ENCODE measurements at places on chromosomes 2 and 18. TPM values are rescaled to one million over a fixed set of nuclear protein-coding genes. Genes with fewer than 3 reads are reported as not detected.

Gene TTC32
- polyA plus RNA-seq: 32.1 TPM

Gene OR6B2
- polyA plus RNA-seq: not detected

Gene STK17B
- polyA plus RNA-seq: 48.7 TPM

Gene CACNB4
- polyA plus RNA-seq: 0.42 TPM

Gene ASAP2
- 0.93 TPM for polyA plus RNA-seq

Gene M1AP
- polyA plus RNA-seq: 0.47 TPM

Gene ANKRD29
- 10.6 TPM for polyA plus RNA-seq

Gene MBP
- polyA plus RNA-seq: 16.4 TPM

DNA sequence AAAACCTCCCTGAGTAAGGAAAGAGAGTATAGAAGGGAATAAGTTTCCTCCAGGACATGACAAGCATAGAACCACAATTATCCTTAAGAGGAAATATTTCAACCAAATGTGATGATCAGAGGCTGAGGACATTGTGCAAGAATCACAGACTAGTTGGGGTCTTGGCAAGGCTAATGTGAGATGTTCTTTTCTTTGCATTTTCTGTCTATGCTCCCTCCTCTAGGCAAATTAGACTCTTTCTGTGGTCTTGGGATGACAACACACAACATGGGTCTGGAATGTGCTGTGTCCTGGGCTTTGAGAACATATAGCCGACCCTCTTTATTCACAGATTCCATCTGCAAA, 32.0 kb upstream of the IL1RL1 start:
- H3K4me1 ChIP-seq: no peaks in the 10 kb centered on the region
- no peak overlapping the region for H3K27ac ChIP-seq
- no peaks in the 10 kb centered on the region for H3K36me3 ChIP-seq
- no peak overlapping the region for H3K4me3 ChIP-seq

- no peak overlapping the region for H3K27ac ChIP-seq
- no peaks in the 10 kb centered on the region for H3K27me3 ChIP-seq
- H3K4me1 ChIP-seq: no peaks in the 10 kb centered on the region
Measured at GRCh38 chr2:45852450-45853150, 201.1 kb downstream of the PRKCE start.

GRCh38 chr18:12362473-12363174, 14.4 kb downstream of the AFG3L2 start:
- DNase-seq: no peak
- H3K27me3 ChIP-seq: no peaks in the 10 kb centered on the region
- no peak overlapping the region for H3K4me3 ChIP-seq
- peak overlapping the region; percentile 34 for H3K27ac ChIP-seq

- no peaks in the 10 kb centered on the region for H3K36me3 ChIP-seq
- H3K4me1 ChIP-seq: no peaks in the 10 kb centered on the region
- H3K27me3 ChIP-seq: no peaks in the 10 kb centered on the region
- no peak for DNase-seq
Measured at GRCh38 chr2:228983700-228984099, 287.4 kb downstream of the PID1 start.

DNA sequence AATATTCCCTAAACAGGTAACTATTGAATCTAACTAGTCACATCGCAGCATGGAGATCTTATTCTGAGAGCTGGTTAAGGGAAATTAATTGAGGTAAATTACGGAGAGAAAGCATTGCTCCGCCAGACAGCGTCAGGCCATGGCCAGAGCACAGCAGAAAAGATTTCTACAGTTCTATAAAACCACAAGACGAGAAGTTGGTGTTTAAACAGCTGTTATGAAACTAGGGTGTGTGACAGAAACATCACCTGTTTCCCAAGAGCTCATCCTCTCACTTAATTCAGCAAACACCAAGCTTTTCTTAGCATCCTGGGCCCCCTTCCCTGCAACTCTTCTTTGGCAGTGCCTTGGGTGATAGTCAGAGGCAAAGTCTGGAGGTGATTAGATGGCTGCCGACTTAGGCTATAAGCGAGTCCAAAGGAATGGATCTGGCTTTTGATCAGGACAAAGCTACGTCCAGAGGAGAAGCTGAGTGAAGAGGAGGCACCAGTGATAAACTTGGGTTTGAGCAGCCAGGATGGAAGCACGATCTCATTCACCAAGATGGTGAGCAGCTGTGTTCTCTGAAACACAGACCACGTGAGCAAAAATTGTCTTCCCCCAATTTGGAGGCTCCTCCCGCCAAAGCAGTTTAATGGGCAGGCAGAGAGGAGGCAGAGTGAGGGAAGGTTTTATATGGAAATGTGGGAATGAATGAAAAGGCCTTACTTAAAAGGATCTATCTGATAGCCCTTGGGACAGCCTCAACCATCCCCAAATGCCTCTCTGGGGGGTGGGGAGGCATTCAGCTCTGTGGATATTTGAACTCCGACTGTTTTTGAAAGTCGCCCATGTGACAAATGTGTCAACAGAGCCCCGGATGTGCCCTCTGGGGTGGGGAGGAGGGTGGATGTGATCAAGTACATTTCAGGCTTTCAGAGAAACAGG, 57.8 kb downstream of the PKDCC start:
- no peaks in the 10 kb centered on the region for H3K27me3 ChIP-seq
- peak; percentile 95 for DNase-seq
- H3K36me3 ChIP-seq: no peaks in the 10 kb centered on the region
- H3K4me1 ChIP-seq: peaks cover 80% of the 10 kb centered on the region
- peak overlapping the region; percentile 97 for H3K27ac ChIP-seq

DNA sequence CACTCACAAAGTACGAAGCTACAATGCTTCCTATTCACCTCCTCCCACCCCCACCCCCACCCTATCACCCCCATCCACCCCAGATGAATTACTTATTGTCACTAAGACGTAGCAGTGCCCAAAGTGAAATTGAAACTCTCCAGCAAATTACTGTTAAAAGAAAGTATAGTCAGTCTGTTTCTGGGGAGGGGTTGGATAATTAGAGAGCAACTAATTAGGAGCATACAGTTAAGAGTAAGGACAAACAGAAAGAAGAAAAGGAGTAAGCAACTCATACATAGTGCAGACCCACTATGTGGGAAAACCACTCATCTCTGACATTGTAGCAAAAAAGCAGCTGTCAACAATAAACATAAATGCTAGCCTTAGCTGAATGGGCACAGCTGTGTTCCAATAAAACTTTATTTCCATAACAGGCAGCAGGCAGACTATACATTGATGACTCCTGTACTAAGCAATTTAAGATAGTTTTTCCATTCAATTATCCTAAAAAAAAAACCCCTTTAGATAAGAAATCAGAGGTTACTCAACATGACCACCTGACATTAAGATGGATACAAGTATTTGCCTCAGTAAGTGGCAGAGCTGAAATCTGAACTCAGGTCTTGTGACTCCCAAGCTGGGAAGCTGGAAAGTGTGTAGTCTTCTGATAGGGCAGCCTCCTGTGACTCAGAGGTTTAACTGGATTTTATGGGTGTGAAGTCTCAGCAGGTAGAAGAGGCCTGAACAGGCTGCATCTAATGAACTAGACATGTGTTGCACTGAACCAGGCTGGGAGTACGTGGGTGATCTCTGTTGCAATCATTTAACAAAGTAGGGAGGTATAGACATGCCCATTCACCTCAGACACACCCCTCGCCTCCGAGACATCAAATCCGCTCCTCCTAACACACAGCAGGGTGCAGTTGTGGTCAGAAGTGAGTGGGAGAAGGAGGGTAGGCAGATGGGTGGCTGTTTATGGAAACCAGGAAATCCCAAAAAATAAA, 171.8 kb upstream of the KLF7 start:
- no peaks in the 10 kb centered on the region for H3K36me3 ChIP-seq
- H3K27ac ChIP-seq: no peak overlapping the region
- no peak overlapping the region for H3K4me3 ChIP-seq
- H3K27me3 ChIP-seq: no peaks in the 10 kb centered on the region

GRCh38 chr2:64487256-64488049, 33.5 kb downstream of the LGALSL start:
- H3K36me3 ChIP-seq: no peaks in the 10 kb centered on the region
- peaks cover 21% of the 10 kb centered on the region for H3K4me1 ChIP-seq
- H3K27ac ChIP-seq: no peak overlapping the region
- H3K4me3 ChIP-seq: no peak overlapping the region
- no peak for DNase-seq
- no peaks in the 10 kb centered on the region for H3K27me3 ChIP-seq

DNA sequence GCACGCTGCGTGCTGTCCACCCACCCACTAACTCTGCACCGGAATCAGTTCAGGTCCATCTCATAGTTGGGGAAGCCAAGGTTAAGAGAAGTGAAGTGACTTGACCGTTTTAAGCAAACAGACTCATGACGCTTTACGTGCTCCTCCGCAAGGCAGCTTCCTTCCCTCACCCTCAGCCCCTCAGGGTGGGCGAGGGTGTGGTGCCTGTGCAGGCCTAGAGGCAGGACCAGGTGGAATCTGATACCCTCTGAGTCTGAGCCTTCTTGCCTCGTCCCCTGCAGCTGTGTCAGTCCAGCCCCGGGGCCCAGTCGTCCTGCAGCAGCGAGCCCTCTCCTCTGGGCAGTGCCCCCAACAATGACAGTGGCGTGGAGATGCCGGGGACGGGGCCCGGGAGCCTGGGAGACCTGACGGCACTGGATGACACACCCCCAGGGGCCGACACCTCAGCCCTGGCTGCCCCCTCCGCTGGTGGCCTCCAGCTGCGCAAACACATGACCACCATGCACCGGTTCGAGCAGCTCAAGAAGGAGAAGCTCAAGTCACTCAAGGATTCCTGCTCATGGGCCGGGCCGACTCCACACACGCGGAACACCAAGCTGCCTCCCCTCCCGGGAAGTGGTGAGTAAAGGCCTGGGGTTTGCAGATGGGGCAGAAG, 250.5 kb downstream of the GLI2 start:
- H3K27me3 ChIP-seq: no peaks in the 10 kb centered on the region
- H3K4me1 ChIP-seq: no peaks in the 10 kb centered on the region
- no peak overlapping the region for H3K4me3 ChIP-seq
- no peaks in the 10 kb centered on the region for H3K36me3 ChIP-seq
- peak; percentile 73 for DNase-seq

DNA sequence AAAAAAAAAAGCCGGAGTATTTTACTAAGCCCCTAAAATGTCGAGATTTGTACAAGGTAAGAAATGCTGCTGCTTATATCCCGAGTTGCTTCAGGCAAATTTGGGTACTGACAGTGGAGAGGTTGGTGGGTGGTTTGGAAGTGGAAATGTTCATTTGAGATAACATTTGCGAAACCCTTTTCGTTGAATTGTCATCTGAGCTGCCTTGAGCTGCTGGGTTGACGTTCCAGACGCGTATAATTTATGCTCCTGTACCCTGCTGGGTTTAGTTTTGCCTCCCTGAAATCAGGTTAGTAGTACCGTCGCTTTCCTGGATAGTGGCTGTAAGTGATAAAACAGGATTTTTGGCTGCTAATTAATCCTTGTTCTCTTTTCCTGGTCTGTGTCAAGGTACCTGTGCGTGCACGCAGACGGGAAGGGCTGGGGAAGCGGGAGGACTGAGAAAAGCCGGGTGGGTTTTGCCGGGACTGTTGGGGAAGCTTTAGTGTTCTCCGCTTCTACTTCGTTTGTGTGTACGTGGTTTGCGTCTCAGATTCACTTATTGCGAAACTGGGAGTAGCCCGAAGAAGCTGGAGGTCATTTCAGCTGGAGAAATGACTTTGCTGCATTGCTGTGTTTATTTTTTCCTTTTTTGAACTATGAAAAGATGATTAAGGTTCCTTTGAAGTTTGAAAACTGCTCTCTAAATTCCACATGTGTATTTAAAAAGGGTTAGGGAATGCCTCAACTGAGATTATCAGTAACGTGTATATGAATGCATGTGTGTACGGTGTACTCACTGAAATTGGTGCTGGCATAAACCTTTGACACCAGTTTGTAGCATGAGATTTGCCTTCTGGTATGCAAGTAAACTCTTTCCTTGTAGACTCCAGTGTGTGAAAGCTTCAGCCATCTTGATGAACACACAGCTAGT, 709 bp downstream of the UGP2 start:
- peak overlapping the region; percentile 91 for H3K27ac ChIP-seq
- DNase-seq: peak; percentile 79
- H3K36me3 ChIP-seq: no peaks in the 10 kb centered on the region
- peaks cover 62% of the 10 kb centered on the region for H3K4me1 ChIP-seq
- H3K4me3 ChIP-seq: peak overlapping the region; percentile 91

GRCh38 chr2:177742851-177743250, 329.7 kb downstream of the PDE11A start:
- H3K27me3 ChIP-seq: no peaks in the 10 kb centered on the region
- H3K4me3 ChIP-seq: no peak overlapping the region
- DNase-seq: no peak
- no peak overlapping the region for H3K27ac ChIP-seq
- no peaks in the 10 kb centered on the region for H3K36me3 ChIP-seq

DNA sequence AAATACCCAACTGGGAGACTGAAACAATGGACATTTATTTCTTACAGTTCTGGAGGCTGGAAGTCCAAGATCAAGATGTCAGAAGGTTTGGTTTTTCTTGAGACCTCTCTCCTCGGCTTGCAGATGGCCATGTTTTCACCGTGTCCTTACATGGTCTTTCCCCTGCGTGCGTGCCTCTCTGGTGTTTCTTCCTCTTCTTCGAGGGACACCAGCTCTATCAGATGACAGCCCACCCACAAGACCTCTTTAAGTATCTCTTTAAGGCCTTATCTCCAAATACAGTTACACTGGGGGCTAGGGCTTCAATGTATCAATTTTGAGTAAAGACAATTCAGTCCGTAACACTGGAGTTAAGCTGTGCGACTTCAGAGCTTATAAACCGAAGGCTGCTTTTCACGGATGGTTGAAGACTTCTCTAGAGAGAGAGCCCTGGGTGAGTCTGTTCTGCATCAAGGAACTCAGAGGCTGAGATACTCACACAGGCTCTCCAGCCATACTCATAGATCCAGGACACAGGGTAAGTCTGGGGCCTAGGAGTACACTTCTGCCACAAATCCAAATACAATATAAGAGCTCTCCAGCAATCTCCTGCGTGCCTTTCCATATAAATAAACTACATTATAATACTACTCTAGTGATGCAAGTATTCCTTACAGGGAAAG, 339.9 kb upstream of the PKDCC start:
- H3K4me1 ChIP-seq: no peaks in the 10 kb centered on the region
- no peaks in the 10 kb centered on the region for H3K36me3 ChIP-seq
- DNase-seq: no peak
- no peak overlapping the region for H3K27ac ChIP-seq

- H3K4me3 ChIP-seq: no peak overlapping the region
- H3K27me3 ChIP-seq: no peaks in the 10 kb centered on the region
- DNase-seq: no peak
- no peaks in the 10 kb centered on the region for H3K36me3 ChIP-seq
- no peak overlapping the region for H3K27ac ChIP-seq
Measured at GRCh38 chr18:66461344-66461743, 142.5 kb downstream of the CDH19 start.

GRCh38 chr2:218060118-218060517, 8.9 kb upstream of the RUFY4 start:
- H3K36me3 ChIP-seq: no peaks in the 10 kb centered on the region
- H3K4me3 ChIP-seq: no peak overlapping the region
- H3K27me3 ChIP-seq: no peaks in the 10 kb centered on the region
- no peak for DNase-seq
- no peak overlapping the region for H3K27ac ChIP-seq
- H3K4me1 ChIP-seq: peaks cover 9% of the 10 kb centered on the region

- DNase-seq: no peak
- no peak overlapping the region for H3K4me3 ChIP-seq
- H3K4me1 ChIP-seq: no peaks in the 10 kb centered on the region
- H3K27ac ChIP-seq: no peak overlapping the region
- no peaks in the 10 kb centered on the region for H3K27me3 ChIP-seq
- H3K36me3 ChIP-seq: no peaks in the 10 kb centered on the region
Measured at GRCh38 chr18:27062802-27063201, 122.3 kb downstream of the CHST9 start.

Measured in spleen (tissue), 13 donors.